ENCODE measurements at places on chromosomes 16 and 17.

DNA sequence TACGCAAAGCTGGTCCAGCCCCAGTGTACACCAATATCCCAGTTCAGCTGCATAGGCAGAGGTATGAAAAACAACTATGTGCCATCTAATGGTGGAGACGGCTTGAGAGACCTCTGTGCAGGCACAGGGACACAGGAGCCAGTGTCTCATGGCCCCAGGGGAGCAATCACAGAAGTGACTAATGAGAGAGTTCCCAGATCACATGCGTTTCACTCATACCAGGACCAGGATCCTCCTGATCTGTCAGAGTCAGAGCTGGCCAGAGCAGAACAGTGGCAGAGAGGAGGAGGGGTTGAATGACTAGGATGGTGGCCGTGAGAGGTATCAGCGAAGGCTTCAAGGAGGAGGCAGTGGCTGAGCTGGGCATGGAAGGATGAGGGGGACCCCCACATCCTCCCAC is 41.1 kb downstream of the TMEM132E start:
- DNase-seq = no peak

- peak; percentile 59 for DNase-seq
Measured at GRCh38 chr16:642189-643049, 791 bp downstream of the MCRIP2 start.

DNA sequence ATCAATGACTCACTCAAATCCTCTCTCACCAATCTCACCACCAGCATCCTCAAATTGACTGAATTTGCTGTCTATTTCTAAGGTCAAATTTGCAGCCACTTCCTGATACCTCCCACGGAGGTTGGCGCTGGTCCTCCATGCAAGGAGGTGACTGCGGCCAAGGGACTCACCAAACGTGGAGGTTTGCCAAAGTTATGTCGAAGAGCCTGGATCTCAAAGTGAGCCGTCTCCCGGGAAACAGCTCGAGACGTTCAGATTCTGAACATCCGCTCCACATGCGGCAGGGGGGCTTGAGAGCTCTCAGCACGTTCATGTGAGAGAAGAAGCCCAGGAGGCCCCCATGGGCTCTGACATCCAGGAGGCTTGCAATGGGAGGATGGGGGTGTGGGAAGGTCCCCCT is 22.6 kb downstream of the LGALS3BP start:
- peak; percentile 59 for DNase-seq

DNA sequence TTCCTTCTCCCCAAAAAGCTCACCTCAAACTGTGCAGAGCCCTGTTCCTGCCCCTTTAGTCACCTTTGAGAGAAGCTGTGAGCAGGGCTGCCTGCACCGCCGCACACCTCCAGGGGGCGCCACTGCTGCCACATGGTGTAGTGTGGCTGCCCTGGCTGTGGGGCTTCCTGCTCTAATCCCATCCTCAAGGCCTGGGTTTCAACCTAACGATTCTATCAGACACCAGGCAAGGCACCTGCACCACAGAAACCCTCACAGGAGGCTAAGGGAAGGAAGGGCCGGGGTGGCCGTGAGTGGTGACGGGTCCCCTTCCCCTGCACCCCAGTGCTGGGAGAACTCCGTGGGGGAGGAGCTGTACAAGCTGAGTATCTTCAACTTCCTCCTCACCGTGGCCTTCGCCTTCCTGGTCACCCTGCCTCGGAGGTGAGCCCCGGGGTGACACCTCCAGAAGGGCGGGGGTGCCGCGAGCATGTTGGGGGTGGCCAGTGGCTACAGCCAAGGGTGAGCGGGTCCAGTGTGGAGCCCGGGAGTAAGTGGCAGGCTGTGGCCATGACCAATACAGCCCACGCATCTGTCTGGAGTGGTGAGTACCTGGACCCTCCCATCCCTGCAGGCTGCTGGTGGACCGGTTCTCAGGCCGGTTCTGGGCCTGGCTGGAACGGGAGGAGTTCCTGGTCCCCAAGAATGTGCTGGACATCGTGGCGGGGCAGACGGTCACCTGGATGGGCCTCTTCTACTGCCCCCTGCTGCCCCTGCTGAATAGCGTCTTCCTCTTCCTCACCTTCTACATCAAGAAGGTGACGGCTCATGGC is 7.0 kb downstream of the TMC8 start:
- DNase-seq = no peak

- DNase-seq = no peak
Measured at GRCh38 chr17:80468242-80468641, 8.2 kb downstream of the NPTX1 start.

DNA sequence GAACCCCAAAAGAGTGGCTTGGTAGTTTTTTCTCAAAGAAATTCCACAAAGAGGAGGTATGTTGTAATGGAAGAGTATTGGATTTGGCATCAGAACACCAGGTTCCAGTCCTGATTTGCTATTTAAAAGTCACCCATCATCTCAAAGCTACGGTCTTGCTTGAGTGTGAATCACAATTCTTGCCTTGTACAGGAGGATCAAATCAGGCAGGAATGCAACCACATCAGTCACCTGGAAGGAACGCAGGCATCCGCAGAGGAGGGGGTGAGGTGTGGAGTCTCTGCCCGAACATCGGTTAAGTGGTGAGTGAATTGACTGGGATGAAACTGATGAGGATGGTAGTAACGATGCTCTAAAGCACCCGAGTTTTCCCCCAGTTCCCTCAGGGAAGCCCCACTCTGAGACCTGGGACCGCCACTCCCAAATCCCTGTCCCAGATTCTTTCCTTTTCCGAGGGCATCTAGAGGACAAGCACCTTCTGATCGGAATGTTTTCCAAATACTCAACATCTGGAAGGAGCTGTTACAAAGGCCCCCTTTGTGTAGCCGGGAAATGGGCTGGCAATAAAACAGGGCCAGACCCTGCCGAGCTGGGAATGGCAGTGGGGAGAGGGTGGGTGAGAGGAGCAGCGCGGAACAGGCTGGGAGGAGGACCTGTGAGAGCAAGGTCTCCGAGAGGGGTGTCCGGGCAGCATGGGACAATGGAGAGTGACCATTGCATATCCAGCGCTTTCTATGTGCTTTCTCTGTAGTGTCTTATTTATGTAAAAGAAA is 469.6 kb downstream of the SLC39A11 start:
- DNase-seq = no peak

DNA sequence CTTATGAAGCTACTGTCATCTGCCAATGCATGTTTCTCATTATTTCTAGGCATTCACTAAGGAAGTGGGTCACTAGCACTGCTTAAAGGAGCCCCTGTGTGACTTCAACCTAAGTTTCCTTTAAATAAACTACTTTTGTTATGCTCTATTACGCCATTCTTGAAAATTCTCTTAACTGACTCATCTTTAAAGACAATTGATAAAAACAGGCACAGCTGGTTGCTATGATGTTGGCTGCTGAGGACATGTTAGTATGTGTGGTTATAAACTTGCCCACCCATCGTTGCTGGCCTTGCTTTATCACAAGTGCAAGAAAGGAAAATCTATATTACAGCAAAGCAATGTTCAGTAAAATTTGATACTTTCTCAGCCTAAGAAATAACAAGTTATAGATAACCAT is 75.8 kb upstream of the CNTNAP4 start:
- DNase-seq = no peak

DNA sequence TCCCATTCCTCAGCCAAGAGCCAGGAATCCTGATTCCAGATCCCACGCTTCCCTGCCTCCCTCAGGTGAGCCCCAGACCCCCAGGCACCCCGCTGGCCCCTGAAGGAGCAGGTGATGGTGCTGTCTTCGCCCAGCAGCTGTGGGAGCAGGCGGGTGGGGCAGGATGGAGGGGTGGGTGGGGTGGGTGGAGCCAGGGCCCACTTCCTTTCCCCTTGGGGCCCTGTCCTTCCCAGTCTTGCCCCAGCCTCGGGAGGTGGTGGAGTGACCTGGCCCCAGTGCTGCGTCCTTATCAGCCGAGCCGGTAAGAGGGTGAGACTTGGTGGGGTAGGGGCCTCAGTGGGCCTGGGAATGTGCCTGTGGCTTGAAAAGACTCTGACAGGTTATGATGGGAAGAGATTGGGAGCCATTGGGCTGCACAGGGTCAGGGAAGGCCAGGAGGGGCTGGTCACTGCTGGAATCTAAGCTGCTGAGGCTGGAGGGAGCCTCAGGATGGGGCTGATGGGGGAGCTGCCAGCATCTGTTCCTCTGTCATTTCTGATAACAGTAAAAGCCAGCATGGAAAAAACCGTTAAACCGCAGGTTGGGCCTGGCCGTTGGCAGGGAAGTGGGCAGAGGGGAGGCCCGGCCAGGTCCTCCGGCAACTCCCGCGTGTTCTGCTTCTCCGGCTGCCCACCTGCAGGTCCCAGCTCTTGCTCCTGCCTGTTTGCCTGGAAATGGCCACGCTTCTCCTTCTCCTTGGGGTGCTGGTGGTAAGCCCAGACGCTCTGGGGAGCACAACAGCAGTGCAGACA is at the start of gene SPN:
SPN (plus strand) TSS at position 232 of the 791 bp plus-strand sequence; CDS start at position 714, 482 bp downstream.
- DNase-seq = no peak

- DNase-seq = no peak
Measured at GRCh38 chr16:74650966-74651567, 15.6 kb downstream of the RFWD3 start.

DNA sequence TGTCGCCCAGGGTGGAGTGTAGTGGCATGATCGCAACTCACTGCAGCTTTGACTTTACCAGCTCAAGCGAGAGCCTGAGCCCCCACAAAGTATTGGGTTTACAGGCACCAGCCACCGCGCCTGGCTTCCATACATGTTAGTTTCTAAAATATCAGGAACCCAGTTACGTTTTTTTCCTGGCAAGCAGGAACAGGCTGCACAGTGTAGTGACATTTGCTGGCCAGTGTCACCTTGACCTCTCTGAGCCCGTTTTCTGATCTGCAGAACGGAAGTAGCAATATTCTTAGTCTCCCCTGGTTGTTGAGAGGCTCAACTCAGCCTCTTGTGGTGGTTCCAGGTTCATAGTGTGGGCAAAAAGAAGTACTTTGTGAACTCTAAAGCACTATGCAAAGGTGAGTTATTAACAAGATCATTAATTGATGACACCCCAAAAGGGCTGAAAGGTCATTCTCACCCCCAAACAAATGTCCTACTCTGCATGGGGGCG is 15.6 kb downstream of the IGF2BP1 start:
- no peak for DNase-seq

- DNase-seq = peak; percentile 90
Measured at GRCh38 chr16:30417529-30418349, 10.3 kb downstream of the ZNF771 start.

DNA sequence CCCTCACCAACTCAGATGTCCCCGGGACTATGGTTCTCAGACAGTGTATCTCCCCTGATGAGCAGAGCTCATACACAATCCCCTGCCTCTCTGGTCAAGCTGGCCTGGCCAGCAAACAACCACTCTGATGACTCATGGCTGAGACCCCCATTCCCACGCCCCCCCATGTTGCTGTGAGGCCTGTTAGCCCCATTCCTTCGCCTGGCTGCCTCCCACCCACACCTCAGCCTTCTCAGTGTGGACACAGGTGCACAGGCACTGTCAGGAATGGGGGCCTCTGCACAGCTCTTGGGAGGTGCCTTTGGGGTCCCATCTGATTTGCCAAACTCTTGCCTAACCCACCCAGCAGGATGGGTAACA is 80.2 kb downstream of the CNGB1 start:
- DNase-seq = no peak

- DNase-seq = no peak
Measured at GRCh38 chr16:66621973-66622372, 17.5 kb downstream of the CMTM3 start.

DNA sequence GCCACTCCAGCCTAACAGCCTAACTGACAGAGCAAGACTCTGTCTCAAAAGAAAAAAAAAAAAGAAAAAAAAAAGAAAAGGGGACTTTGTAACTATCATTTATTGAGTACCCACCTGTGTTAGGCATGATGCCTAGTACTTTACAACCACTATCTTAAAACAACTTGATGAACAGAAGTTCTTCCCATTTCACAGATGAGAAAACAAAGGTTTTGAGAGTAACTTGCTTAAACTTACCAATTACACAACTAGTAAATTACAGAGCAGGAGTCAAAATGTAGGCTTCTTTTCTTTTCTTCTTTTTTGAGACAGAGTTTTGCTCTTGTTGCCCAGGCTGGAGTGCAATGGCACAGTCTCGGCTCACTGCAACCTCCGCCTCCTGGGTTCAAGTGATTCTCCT is 96.8 kb upstream of the CORO6 start:
- DNase-seq = no peak

DNA sequence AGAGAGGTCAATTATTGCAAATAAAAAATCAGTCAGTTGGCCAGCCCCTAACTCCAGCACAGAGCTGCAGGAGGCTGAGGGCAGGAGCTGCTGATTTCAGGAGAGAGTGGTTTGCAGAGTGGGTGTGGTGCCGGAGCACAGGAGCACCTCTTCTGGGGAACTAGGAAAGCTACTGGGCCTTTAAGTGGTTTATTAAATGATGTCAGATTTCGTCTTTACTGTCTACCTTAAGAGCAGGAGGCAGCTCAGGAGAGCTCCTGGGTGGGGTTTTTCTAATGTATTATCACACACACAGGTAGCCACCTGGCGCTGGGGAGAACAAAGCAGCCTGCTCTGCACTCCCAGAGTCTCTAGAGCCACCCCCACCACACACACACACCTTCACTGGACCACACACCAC is 11.5 kb upstream of the HAS3 start:
- no peak for DNase-seq

DNA sequence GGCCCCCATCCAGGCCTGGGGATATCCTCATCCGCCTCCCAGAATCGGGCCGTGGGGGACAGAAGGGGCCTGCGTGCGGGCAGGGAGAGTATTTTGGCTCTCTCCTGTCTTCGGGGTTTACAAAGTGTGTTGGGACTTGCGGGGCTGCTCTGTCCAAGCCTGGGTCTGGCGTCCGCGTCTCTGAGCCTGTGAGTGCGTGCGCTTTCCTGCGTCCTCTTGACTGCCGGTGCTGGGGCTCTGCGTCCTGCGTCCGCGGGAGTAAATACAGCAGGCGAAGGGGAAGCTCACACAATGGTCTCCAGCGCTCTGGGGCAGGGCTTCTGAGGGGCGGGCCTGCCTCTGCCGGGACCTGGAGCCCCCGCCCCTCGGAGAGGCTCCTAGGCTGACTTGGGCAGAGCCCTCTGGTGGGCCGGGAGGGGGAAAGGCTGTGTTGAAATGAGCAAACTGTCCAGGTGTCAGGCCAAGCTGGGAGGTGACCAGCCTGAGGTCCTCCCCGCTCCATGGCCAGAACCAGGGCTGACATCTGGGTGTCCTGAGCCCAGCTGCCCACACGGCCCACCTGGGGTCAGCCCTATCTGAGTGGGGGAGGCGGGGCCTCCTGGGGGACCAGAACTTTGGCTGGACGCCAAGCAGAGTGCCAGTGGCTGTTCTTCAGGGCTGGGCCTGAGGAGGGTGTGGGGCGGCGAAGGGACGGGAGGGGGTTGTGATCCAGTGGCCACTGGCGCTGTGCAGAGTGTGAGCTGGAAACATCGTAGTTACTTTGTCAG is 233.6 kb downstream of the SEC14L1 start:
- DNase-seq = peak; percentile 76
